ENCODE measurements at places on chromosomes 7 and 10.

DNA sequence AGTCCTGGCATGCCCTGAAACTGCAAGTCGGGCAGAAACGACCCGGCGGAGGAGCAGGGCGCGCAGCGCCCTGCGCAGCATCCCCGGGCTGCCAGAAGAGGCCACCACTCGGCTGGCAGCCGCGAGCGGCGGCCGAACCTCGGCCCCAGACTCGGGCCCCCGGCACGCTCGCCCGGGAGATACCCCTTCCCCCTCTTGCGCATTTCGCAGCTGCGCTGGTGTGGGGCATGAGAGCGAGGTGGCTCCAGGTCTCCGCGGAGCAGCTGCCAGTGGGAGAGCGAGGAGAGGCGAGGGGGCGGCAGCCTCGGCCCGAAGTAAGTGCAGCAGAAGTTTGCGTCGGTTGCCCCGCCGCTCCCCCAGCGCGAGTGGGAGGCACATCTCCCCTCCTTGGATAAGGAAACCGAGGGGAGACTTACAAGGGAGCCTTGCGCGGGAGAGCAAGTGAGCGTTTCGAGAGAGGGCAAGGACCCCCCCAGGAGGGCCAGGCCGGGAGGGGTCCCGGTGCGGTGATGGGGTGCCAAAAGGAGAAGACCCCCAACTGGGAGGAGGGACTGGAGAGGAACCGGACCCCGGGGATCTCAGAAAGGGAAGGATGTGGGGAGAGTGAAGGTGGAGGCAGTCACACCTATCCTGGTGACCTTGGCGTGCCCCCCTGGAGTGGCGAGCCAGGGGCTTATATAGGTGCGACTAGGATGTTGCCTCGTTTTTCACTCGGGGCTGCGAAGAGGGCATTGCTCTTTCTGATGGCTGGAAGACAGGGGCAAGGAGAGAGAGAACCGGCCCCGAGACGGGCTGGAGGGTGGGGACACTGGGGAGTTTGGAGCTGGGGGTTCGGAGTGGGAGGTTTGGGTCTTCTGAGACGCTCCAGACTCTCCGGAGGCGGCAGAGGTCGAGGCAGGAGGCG, 256.3 kb downstream of the OTUD1 start:
- DNase-seq, result no peak

DNA sequence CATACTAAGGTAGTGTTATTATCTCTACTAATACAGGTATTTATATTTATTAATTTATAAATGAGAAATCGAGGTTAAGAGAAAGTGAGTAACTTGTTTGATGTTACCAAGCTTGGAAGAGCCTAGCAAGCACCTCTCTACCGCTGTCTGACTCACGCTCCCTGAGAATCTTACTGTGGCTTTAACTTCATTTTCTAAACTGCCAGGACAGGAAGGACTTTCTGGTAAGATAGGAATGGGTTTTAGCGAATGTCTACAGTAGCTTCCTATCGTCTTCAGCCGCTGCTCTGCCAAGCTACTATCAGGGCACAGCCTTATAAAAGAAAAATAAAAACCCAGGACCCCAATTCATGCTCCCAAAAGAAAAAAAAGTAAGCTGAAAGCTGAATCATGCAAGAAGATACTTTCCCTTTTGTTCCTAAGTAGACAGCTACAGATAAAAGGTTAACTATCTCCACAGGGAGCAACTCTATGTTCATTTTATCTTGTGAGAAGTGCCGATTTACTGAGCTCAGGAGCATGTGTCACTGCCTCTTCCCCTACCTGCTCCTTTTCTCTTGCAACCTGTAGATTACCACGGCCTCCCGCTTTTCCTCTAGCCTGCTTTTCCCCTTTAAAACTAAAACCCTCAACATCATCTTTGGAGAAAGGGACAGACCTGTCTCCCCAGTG, 60.2 kb downstream of the THNSL1 start:
- DNase-seq, result no peak

DNA sequence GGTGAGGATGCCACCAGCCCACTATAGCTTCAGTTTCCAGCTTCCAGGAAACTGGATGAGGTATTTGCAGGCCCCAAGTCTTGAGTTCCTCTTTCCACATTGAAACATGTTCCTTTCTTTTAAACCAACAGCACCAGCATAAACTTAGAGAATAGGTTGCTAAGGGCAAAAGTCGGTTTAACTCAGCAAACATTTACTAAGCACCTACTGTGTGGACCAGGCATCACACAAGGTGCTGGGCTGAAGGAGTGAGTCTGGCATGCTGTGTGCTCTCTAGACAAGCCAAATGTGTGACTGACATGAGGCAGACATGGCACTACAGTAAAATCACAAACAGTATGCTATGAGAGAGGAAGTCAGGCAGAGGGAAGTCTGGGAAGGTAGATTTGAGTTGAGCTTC, 11.0 kb upstream of the RASSF4 start:
- no peak for DNase-seq

DNA sequence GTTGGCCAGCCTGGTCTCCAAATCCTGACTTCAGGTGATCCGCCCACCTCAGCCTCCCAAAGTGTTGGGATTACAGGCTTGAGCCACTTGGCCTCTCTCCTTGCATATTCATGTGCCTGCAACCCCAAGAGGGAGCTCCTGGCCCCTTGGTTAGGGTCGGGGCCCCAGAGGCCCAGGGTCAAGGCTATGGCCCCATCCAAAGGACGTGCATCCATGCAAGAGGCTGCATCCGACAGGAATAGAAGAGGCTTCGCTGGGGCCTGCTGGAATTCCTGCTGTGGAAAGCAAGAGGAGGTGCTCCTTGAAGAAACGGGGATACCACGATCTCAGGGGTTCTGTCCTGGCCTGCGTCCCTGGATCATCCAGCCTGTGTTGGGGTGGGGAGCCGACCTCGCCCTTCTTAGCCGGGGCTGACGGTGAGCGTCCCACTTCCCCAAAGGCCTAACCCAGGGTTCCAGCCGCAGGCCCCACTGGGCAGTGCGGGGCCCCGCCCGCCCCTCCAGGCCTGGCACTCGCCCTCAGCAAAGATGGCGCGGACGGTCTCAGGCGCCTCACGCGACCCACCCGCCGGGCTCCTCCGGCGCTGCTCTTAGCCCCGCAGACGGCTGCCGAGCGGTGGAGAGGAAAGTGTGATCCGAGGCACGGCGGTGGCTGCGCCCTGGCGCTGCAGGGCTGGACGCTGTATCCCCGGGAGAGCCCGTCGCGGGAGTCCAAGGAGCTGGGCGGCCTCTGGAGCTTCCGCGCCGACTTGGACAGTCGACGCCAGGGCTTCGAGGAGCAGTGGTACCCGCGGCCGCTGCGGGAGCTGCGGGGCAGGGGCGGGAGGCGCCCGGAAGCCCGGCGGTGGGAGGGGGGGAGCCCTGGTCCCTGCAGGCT, 54.7 kb downstream of the ZNF727 start:
- no peak for DNase-seq

DNA sequence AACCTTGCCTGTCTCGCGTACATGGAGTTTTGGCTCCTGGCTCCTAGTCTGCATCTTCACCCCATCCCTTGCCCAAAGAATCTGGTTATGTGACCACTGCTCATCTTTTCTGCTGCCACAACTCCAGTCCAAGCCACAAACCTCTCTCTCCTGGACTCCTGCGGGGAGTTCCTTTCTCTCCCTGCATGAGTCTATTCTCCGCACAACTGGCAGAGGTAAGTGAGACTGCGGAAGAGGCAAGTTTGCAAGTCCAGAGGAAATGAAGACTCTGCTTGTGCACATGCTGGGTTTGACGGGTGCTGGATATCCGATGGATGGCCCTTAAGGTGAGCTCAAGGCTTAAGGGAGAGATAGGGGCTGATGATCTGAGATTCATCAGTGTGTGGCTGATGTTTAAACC, 61.0 kb downstream of the TRUB1 start:
- no peak for DNase-seq

- no peak for DNase-seq
Observed at GRCh38 chr7:158816995-158817394, 12.3 kb downstream of the ESYT2 start.

- DNase-seq, result peak; percentile 47
Observed at GRCh38 chr7:151426904-151427704, 12.8 kb downstream of the CRYGN start.

- no peak for DNase-seq
Observed at GRCh38 chr7:157637216-157637949, 300.6 kb downstream of the DNAJB6 start.

DNA sequence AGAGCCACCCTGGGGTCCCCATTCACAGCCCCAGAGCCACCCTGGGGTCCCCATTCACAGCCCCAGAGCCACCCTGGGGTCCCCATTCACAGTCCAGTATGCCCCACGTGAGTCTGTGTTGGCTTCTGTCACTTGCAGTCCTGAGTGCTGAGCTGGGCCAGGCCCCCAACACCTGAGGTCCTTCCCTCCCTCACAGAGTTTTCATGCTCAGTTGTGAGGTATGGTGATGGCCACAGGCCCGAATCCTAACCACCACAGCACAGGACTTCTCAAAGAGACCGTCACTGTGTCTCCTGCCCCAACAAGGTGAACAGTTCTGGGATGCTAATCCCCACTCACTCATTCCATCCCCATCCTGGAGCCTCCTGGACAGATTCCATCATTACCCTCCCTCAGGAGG, 239.2 kb downstream of the PTPRN2 start:
- peak; percentile 23 for DNase-seq

- no peak for DNase-seq
Observed at GRCh38 chr7:42238709-42239366, 1.8 kb upstream of the GLI3 start.

DNA sequence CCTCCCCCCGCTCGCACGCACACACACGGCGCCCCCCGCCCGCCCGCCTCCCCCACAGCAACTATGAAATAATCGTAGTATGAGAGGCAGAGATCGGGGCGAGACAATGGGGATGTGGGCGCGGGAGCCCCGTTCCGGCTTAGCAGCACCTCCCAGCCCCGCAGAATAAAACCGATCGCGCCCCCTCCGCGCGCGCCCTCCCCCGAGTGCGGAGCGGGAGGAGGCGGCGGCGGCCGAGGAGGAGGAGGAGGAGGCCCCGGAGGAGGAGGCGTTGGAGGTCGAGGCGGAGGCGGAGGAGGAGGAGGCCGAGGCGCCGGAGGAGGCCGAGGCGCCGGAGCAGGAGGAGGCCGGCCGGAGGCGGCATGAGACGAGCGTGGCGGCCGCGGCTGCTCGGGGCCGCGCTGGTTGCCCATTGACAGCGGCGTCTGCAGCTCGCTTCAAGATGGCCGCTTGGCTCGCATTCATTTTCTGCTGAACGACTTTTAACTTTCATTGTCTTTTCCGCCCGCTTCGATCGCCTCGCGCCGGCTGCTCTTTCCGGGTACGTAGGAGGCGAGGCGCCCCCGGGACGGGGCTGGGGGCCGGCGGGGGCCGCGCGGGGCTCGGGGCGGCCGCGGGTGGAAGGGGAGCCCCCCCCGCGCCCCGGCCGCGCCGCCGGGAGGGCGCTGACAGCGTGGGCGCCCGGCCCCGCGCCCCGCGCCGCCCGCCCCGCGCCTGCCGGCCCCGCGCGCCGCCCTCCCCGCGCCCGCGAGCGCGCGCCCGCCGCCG, 441 bp downstream of the BMI1 start:
- peak; percentile 79 for DNase-seq

GRCh38 chr10:33381451-33382215, 47.2 kb upstream of the NRP1 start:
- no peak for DNase-seq

DNA sequence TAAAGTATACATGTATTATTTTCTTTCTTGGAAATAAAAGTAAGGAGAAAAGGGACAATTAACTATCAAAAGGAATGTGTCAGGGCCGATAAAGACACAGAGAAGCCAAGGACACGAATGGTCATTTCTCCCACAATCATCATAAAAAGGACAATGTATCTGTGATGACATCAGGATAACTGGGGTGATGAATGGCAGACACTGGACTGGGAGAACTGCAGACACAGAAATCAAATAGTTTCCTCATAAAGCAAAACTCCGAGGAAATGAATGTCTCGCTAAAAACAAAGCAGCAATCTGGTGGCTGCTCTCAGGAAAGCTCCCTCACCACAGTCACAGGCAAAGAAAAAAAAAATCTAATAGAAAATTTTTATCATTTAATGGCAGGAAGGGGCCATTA, 69.3 kb upstream of the NPY start:
- no peak for DNase-seq

DNA sequence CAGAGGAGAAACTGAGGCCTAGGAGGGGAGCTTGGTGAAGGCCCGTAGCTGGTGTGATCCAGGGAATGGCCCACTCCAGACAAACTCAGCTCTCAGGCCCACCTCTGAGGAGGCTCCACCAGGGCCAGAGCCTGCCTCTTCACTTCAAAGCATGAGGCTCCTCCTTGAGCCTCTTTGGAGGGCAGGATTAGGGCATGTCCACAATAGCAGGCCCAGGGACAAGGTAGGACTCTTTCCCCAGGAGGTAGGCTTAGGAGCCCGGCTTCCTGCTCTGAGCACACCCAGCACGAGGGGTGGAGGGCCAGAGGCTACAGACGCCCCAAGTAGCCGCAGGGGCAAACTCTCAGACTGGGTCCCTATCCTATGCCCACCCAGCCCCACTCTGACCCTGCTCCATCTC, 164.6 kb upstream of the ZMIZ1 start:
- no peak for DNase-seq

- no peak for DNase-seq
Observed at GRCh38 chr7:150381785-150382122, 2.6 kb downstream of the ZNF775 start.

DNA sequence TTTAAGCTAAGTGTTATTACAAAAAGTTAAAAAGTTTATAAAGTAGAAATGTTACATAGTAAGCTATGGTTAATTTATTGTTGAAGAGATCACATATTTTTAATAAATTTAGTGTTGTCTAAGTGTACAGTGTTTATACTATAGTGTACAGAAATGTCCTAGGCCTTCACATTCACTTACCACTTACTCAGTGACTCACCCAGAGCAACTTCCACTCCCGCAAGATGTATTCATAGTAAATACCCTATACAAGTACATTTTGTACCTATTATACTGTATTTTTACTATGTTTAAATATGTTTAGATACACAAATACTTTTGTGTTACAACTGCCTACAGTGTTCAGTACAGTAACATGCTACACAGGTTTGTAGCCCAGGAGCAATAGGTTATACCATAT, 69.2 kb downstream of the DNAJC1 start:
- no peak for DNase-seq

DNA sequence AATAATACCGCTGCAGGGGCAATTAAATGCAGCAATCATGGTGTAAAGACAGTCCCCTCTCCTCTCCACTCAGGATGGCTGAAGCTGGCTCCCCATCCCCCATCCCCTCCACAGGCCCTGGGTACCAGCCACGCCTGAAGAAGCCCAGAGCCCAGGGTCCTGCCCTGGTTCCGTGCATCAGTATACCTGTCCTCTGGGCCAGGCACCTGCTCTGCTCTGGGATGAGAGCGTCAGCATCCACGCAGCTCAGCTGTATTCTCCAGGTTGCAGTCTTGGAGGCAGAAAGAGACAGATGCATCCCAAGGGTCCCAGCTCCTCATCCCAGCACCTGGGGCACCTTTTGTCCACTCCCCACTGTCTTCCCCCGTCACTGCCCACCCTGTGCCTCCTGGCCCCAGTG, 233.8 kb downstream of the TCERG1L start:
- DNase-seq, result no peak

GRCh38 chr7:3270362-3270761, 30.7 kb upstream of the SDK1 start:
- DNase-seq, result no peak

- no peak for DNase-seq
Observed at GRCh38 chr10:16381083-16381482, 55.7 kb upstream of the PTER start.

GRCh38 chr10:43214956-43215561, 51.8 kb downstream of the RASGEF1A start:
- peak; percentile 36 for DNase-seq

Data from aorta (tissue), 5 donors.